Activated naive CD4-positive, alpha-beta T cell treated with anti-CD3 and anti-CD28 coated beads for 36 hours (primary cell): ENCODE measurements at places on chromosomes 5 and 9.

DNA sequence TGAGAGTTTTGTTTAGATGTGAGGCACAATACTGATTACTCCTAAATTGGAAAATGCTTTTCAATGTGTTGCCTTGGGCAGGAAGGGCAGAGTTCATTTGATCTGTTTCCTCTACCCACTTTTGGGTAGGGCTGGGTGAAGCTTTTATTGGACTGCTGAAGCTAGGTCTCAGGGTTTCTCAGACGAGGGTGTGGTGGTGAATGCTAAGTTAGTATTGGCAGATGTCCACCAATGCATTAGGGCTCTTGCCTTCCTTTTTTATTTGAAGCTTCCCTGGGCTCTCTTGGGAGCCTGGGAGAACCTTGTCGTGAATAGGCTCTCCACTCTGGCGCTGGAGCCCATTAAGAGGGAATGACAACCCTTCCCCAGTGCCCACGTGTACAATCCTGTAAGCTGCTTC is 23.1 kb downstream of the SPTAN1 start:
- no peak for DNase-seq

GRCh38 chr9:94656200-94656599 is 16.9 kb upstream of the FBP1 start:
- peak; percentile 82 for DNase-seq

DNA sequence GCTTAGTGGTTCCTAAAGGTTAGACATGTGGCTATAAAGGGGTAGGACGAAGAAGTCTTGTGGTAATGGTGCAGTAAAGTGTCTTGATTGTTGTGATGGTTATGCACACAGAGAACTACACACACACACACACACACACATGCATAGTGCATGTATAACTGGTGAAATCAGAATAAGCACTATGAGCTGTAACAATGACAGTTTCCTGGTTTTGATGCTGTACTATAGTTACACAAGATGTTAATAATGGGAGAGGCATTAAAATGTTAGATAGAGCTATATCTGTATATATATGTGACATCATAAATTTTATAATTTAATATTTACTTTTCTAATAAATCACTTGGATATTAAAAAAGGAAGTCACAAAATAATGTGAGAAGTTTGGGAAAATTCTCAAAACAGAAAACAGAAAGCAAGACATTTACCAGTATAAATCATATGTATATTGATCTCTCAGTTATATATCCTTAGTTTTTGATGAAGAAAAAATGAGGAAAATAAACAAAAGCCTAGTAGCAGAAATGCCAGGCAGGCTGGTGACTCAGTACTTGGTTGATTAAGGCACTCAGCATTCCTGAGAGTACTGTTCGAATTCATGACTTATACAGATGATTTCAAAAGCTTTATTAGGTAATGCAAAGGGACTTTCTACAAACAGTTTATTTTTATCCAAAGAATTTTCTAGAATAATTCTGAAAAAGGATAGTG is 350.5 kb upstream of the DAB2 start:
- no peak for DNase-seq

- no peak for DNase-seq
Observed at GRCh38 chr5:90575712-90576111, 17.1 kb downstream of the ADGRV1 start.

DNA sequence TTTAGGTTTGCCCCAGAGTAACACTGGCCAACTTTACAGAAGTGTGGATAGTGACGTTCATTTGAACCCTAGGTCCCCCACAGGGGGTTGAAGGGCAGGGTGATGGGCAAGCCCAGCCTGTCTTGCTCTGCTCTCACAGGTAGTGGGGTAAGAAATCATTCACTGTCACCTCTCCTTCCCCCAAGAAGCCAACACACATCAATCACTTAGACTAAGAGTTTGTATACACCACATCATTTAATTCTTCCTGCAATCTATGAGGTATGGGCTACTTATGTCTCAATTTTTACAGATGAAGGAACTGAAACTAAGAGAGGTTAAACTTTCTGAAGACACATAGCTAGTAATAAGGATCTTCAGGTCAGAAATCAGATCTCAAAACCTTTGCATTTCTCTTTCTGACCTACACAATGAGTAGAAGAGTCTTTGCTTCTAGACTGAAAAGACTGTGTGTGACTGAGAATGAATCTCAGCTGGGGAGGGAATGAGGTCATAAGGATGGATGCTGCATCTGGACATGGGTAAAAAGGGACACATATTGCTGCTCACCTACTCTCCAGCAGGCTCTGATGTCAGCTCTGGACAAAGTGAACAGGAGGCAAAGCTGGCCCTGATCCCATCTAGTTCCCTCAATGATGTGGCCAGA is 81.0 kb upstream of the EQTN start:
- no peak for DNase-seq
